ENCODE measurements at places on chromosomes 1 and 21.
A peak's percentile ranks its signal among the peaks of the same experiment; 100 is the strongest.

GRCh38 chr1:12669529-12670068 lies 25.7 kb downstream of the AADACL4 start:
- DNase-seq, result no peak

- no peak for DNase-seq
Observed at GRCh38 chr1:65581119-65581518, 160.7 kb downstream of the LEPR start.

GRCh38 chr1:94909486-94909885 lies 17.4 kb downstream of the CNN3 start:
- DNase-seq, result no peak

GRCh38 chr1:27380224-27380623 lies 2.9 kb downstream of the CD164L2 start:
- no peak for DNase-seq

DNA sequence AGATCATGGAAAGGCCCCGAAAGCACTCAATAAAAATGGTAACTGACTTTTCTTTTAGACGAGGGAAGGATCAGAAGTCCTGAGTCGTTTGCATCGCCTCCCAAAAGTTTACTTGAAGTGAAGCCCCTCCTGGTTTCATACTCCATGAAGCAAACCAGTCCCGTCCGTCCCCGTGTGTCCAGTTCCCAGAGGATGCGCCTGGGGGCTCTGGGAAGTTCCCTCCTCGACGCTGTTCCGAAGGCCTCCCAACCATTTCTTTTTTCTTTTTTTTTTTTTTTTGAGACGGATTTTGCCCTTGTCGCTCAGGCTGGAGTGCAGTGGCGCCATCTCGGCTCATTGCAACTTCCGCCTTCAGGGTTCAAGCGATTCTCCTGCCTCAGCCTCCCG lies 661 bp upstream of the OSCP1 start:
- no peak for DNase-seq

GRCh38 chr1:204368996-204369726 lies 9.4 kb upstream of the PLEKHA6 start:
- no peak for DNase-seq

- no peak for DNase-seq
Observed at GRCh38 chr1:40844887-40845878, 17.0 kb downstream of the CITED4 start.

DNA sequence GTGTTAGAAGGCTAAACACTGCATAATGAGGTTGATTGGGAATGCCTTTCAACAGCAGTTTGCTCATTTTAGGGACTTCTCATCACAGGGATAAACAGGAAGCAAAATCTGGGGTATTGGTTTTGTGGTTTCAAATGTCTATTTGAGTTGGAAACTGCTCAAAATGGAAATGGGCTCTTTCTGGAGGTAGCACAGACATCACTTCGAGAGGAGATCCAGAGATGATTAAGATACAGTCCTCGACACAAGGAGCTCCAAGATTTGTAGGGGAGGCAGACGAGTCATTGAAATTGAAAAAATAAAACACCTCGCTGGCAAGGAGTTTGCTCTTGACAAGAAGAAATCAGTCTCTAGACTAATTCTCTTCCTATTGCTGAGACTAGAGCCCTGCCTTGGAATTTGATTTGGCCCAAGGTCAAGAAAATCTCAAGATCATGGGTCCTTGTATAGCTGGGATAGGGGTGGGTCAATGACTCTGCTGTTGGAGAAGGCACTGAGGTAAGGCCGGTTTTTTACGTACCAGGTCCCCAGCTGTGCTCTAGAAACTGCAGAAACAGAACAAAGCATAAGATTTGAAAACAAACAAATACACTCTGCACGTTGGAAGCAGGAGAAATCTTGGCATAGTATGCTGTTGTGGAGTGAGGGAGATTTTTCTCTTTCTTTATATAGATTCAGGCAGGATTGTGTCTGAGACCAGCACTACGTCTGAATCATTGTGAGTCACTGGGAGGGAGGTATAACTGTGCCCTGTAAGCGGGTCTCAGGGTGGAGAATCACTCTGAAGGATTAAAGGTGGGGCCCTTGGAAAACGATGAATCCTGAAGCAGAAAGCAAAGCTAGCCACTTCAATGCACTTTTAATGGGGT lies 17.7 kb upstream of the KLHDC8A start:
- no peak for DNase-seq

DNA sequence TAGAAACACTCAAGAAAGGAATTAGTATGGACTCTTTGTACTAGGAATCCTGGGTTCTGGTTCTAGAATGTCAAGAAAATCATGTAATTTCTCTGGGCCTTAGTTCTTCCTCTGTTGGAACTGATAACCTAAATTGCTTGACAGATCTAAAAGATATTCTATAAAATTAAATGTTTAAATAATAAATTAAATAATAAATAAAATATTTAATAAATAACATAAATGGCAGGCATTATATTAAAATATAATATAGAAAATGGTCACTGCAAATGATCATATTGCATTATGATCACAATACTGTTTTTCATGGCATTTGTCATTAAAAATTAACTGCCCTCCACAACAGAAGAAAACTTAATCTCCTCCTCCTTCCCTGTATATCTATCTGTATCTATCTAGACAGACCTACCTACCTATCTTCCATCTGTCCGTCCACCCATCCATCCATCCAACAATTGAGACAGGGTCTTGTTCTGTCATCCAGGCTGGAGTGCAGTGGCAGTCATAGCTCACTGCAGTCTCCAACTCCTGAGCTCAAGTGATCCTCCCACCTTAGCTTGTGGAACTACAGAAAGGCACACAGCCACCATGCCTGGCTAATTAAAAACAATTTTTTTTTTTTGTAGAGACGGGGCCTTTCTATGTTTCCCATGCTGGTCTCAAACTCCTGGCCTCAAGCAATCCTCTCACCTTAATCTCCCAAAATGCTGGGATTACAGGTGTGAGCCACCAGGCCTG lies 16.4 kb downstream of the NUCKS1 start:
- no peak for DNase-seq

DNA sequence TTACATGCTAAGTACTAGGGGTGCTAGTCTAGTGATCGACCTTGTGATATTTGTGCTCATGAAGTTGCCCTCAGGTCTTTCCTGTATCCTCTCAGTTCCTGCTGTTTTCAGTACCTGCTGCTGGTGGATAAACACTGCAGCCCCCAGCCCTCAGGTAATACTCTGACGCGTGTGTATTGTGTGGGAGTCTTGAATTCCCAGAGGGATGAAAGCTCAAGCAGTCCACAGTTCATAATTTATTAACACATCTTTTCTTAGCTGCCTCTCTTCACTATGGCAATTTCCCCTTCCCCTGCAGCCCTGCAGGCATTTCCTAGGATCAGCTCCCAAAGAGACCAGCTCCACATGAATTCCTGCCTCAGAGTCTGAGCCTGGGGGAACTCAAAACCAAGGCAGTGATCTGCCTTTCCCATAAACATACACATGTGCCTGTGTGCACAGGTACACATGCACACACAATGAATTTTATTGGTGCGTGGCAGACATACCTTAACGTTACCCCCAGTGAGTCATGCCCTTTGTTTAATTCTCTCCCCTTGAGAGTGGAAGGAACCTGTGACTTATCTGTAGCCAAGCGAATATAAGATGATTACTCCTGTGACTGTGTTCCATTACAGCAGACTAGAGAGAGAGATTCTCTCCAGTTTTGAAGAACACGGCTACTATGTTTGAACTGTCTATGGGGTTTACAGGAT lies 14.1 kb upstream of the HMGCS2 start:
- DNase-seq, result no peak

- DNase-seq, result no peak
Observed at GRCh38 chr1:152759453-152760173, 1.8 kb downstream of the KPRP start.

GRCh38 chr21:45074818-45075595 lies 627 bp downstream of the ADARB1 start:
- no peak for DNase-seq

DNA sequence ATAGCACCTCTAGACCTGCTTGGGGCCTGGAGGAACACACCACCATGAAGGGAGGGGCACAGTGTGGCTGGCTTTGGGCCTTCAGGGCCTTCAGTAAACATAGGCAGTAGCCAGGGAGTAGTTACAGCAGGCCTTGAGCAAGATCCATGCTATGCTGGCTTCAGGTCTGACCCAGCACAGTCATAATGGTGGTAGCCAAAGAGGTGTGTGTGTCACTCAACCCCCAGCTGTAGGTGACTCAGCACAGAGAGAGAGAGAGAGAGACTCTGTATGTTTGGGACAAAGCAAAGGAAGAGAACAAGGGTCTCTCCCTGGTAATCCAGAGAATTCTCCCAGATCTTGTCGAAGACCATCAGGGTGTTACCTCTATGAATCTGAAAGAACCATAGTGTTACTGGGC lies 250.5 kb upstream of the PKN2 start:
- DNase-seq, result no peak

DNA sequence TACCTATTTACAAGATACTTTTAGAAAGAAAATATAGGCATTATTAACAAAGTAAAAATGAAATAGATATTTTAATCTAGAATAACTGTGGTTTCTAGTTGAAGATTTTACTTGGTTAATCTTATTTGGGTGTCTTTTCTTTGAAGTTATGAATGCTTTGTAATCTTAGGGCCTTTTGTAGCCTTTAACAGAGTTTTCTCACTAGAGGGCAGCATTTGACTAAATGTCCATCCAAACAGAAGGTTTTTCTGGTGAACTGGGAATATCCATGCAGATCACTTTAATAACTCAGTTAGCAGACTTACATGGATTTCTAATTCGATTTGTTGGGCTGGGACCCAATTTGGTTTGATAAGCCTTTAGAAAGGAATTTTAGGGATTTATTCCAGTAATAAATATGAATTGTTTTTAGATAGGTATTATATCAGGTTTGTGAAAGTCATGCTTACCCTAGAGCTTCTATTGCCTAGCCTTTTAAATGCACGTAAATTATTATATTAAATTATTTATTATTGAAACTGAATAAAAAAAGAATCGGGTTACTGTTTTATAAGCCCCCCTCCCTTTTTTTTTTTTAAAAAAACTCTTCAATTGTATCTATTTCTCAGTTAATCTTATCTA lies 119.7 kb downstream of the ZNF326 start:
- DNase-seq, result peak; percentile 42

GRCh38 chr1:40986328-40986783 lies 6.9 kb downstream of the CTPS1 start:
- DNase-seq, result no peak

DNA sequence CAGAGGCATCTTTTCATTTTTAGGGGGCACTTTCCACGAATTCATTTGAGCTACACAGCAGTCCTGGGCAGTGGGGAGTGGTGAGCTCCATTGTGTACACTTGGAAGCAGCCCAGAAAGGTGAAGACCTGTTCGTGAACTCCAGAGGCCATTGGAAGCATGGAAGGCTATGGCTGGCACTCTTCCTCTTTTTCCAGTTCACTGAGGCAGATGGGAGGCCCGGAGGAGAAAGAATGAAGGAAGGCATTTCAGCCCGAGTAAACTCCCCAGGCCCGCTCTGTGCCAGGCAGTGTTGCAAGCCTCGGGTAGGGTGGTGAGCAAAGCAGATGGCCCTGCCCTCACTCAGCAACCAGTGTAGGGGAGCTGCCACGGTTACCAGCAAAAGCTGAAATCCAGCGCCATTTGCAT lies 673 bp upstream of the DHCR24 start:
- DNase-seq, result no peak

DNA sequence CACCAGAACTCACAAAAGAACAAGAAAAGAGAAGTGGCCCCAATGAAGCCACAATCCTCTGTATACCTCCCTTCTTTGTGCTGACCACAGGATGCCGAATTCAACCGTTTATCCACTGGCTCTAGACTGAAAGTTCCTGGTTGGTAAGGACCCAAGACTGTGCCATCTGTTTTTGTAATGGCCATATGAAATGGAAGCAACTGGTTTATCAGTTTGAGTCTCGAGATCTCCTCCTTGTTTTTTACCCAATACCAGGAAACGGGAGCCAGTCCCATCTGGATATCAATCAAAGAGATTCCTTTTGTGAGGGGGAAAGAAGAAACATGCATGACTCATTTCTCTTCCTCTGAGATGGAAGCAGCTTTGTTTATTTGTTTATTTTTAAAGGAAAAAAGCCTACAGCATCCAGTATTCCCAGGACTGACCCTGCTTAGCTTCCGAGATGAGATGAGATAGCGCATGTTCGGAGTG lies 32.4 kb upstream of the ZNF124 start:
- DNase-seq, result no peak

DNA sequence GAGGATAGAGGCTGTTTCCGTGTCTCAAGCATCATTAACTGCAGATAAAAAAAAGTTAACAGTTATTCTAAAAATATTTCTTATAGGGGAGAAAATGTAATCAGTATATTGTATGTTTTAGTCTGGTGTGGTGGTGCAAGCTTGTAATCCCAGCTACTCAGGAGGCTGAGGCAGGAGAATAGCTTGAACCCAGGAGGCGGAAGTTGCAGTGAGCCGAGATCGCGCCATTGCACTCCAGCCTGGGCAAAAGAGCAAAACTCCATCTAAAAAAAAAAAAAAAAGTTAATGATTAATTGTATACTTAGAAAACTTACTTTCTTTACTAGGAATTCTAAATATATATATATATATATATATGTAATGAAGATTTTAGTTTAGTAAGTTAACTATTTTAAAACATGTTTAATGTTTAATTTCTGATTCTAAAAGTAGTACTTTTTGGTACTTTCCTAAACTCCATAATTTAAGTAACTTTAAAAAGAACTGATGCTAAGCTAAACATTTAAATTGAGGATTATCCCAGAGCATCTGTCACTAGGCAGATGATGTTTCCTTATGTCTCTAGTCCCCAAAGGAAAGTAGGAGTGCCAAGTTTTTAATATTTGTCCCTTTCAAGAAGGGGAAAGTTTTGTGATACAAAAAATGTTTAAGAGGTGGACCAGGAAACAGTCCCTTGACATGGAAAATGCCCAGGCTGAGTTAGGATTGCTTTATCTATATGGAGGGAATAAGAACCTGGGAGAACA lies 66.3 kb downstream of the DYRK1A start:
- DNase-seq, result no peak

Data from AML-193 (cell line).